ENCODE measurements at places on chromosomes 5 and 9.

- no peak overlapping the region for H3K4me3 ChIP-seq
- H3K36me3 ChIP-seq = no peaks in the 10 kb centered on the region
- no peak for DNase-seq
Observed at GRCh38 chr5:149870697-149871096, 73.9 kb downstream of the PDE6A start.

DNA sequence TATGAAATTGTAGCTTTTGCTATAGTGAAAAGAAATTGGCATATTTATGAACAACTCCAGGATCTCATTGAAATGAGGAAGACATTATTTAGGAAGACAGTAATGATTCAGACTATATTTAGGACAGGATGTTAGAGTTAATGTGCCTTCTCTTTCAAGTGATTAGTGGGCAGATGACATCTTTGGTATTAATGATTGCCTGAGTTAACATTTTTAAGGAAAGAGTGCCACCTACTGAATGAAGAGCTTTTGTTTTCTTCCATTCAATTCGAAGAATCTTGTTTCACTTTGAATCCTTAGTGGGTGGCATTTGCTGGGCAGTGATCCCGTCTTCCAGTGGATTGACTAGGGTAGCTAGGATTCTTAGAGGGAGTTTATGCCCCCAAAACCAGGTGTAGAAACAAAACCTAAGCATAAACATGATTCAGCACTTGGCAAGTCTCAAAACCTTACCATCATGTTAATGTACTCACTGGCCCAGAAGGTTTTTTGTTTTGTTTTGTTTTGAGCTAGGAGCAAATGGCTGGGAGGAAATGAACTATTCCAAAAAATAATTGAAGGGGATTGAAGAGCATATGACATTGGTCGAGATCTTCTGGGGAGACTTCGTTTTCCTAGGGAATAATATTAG lies 23.2 kb downstream of the MAP3K1 start:
- peak; percentile 74 for DNase-seq
- peak overlapping the region; percentile 47 for H3K4me3 ChIP-seq
- no peaks in the 10 kb centered on the region for H3K36me3 ChIP-seq
- peaks cover 11% of the 10 kb centered on the region for H3K4me1 ChIP-seq
- H3K27ac ChIP-seq = peak overlapping the region; percentile 62

GRCh38 chr5:61177716-61178115 lies 15.4 kb upstream of the SMIM15 start:
- H3K4me3 ChIP-seq = no peak overlapping the region
- H3K4me1 ChIP-seq = peaks cover 10% of the 10 kb centered on the region
- no peaks in the 10 kb centered on the region for H3K36me3 ChIP-seq
- no peaks in the 10 kb centered on the region for H3K27me3 ChIP-seq
- no peak for DNase-seq
- no peak overlapping the region for H3K27ac ChIP-seq

DNA sequence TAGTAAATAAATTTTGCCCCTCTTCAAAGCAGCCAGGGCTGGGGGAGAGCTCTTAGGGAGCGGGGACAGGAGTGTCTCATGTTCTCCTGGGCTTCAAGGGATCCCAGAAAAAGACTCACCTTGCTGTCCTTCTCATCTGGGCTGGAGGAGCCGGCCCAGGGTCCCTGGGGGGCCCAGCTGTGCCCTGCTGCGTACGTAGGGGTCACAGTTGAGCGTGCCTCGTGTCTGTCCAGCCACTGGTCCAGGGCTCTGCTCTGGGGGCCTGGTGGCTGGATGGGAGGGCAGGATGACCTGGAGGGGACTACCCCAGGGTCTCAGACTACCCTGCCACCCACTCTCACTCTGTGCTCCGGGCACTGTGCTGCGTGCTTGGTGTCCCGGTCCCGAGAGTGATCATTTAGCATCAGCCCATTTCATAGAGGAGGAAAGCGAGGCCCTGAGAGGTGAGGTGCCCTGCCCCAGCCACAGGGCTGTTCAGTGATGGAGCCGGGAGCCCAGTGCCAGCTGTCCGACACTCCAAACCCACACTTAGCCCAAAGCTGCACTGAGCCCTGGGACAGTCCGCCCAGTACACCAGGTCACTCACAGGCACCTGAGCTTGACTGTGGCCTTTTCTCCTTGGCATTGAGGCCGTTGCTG lies 26.2 kb upstream of the TDRD7 start:
- H3K4me3 ChIP-seq = no peak overlapping the region
- no peaks in the 10 kb centered on the region for H3K27me3 ChIP-seq
- no peak for DNase-seq
- no peaks in the 10 kb centered on the region for H3K36me3 ChIP-seq
- no peaks in the 10 kb centered on the region for H3K4me1 ChIP-seq

All from IMR-90 (cell line).